Stimulated activated CD8-positive, alpha-beta memory T cell treated with anti-CD3 and anti-CD28 coated beads, Interleukin-7, amount 100 ng/mL, for 1 hour (primary cell): ENCODE measurements at places on chromosomes 12 and 14.

- no peak for DNase-seq
Observed at GRCh38 chr12:106455111-106455510, 97.6 kb downstream of the POLR3B start.

GRCh38 chr14:59123531-59123930, 64.9 kb upstream of the DAAM1 start:
- no peak for DNase-seq

- no peak for DNase-seq
Observed at GRCh38 chr12:27003421-27004381, 10.5 kb downstream of the TM7SF3 start.

DNA sequence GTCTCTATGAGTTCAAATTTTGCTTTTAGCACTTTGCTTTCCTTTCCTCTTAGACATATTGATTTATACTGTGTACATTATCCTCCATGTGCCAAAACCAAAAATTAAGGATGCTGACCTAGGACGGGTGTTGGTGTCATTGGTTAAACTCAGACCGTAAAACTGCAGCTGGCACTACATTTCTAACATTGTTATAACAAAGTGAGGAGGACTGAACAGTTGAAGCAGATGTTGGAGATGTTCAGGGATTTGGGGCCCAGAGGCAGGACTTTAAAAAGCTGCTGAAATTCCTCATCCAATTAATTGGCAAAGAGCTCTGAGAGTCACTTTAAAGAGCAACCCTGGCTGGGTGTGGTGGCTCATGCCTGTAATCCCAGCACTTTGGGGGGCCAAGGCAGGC, 72.4 kb downstream of the TMTC1 start:
- no peak for DNase-seq

DNA sequence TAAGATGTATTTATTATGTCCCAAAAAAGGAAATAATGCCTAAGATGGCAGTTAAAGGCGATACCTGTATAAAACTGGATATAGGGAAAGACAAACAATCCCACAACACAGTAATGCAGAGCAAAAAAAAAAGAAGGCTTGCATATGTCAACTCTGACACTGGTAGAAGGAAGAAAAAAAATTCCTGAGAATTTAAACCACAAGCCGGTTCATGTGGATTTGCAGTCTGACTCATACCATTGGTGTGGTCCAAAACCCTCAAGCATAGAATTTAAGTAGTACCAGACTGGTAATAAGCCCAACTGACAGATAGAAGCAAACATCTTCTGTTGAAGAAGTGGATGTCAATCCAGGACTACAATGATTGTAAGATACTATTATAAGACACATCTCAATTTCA, 7.2 kb downstream of the DNAI7 start:
- DNase-seq: no peak
